NCI-H1436 (cell line): ENCODE measurements at places on chromosomes 2 and 18.

- DNase-seq, result no peak
Observed at GRCh38 chr2:30266051-30266621, 34.8 kb downstream of the LBH start.

GRCh38 chr2:241620419-241620769 is 16.6 kb downstream of the THAP4 start:
- DNase-seq, result no peak

DNA sequence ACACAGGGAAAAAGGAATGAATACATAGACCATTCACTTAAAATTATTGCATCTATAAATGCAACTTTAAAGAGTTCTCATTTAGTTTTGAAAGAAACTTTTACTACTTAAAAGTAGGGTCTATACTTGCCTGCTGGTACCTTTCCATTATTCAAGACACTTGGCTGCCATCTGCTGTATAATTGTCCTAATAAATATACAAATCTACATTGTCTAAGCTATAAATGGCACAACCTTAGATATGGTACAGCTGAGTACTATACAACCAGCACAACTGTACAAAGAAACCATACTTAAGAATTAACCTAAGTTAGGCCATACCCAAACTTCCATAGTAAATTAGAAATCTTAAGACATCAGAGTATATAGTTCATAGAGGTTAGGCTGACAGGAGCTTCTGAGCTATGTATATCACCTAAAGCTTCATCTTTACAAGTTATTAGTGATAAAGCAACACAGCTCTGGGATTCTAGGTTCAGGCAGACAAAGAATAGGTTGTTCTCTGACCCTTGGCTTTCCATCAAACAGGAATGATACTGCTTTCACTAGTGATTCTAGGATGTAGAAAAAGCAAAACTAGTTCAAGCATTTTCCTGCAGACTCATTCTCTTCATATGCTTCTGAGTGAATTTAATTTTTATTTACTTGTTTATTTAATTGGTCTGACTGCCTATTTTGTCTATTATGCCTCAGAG is 22.1 kb downstream of the EXOC6B start:
- DNase-seq, result no peak

GRCh38 chr2:164903204-164903603 is 52.1 kb downstream of the SLC38A11 start:
- peak; percentile 38 for DNase-seq

DNA sequence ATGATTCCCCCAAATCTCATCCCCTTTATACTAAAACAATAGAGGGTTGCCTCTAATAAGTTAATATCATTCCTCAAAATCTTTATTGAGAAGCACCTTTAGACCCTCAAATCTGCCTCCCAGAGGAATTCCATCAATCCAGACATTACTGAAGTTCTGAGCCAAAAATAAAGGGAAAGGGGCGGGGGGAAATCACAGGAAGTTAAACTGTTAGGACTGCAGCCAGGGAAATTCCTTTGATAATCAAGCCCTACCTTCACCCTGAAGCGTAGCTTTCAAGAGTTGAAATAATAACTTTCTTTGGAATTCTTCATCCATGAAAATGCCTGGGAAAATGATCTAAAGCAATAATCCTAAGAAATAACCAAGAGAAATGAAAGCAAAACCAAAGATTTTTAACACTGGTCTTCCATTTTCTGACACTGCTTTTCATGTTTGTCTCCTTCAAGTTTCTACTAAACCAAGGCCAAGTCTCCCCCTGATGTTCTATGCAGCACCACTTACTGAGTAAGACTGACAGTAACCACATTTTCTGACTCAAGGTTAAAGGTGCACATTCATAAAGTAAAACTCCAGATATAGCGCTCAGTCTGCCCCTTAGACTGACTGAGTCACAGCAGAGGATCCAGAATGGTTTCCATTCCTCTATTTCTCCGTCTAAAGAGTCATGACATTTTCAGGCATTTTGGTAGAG is 78.2 kb downstream of the TCF4 start:
- no peak for DNase-seq

GRCh38 chr2:186693446-186693832 is 421 bp upstream of the FAM171B start:
- DNase-seq, result no peak

DNA sequence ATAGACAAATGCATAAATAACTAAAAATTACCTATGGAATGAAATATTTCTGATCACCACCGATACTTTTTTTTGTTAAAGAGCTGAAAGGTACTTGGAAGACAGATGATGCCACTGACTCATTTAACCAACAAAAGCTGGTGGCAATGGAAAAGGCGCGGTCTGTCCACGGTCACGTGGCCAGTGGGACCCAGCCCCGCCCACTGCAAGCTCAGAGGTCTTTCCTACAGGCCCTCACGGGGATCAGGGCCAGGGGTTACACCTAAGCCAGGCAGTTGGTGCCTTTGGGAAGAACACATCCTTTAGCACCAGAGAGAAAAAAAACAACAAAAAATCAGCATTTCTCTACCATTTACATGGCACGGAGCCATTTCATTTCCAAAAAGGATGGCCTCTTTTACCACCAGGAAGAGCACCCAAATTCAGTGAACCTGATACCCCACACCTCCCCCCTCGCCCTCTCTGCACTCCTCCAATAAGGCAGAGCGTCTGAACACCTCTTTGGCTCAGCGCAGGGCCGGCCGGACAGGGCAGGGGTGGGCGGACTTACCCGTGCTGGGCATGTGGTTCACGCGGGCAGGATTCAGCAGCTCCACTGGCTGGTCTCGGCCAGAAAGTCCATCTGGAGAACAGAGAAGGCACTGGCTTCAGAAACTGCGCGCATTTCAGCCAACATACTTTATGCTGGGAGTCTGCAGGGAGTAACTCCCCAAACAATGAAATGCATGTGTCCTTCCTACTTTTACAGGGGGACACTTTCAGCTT is 164.6 kb downstream of the HDAC4 start:
- no peak for DNase-seq

DNA sequence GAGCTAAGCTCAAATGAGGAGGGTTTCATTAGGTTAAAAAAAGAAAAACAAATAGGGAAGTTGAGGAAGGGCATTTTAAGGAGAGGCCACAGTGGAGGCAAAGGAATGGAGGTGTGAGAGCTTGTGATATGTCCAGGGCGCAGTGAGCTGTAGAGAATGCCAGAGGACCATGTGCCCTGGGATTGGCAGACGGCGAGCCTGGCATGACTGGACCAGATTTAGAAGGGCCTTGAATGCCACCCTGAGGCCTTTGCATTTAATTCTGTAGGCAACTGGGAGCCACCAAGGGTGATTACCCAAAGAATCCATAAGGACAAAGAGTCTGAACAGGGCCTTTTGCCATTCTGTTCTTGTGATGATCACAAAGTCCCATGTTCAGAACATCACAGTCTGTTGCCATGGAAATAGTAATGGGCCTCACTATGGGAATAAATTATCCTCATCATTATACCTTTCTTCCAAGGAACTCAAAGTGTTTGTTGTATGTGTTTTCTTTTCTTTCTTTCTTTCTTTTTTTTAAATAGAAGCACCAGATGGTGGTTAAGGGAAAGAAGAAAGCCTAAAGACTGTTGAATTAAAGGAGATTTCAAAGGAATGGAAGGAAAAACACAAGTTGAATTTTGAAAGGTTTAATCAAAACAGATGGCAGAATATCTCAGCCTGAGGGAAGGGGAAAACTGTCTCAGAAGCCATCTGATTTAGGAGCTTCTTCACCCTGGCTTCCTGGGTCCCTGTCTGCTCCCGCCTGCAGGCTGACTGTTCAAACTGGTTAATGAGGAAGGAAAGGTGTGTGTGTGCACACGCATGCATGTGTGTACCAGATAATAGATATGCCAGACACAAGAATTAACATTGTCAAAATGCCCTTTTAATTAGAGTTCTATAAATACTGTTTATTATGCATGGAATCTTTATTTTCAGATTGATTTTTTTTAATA is 31.6 kb upstream of the NCOA1 start:
- peak; percentile 9 for DNase-seq
